ENCODE measurements at places on chromosomes 5 and 9. TPM values are rescaled to one million over a fixed set of nuclear protein-coding genes. Genes with fewer than 3 reads are reported as not detected.

- no peak for DNase-seq
Observed at GRCh38 chr9:10104774-10105173, 508.0 kb downstream of the PTPRD start.

DNA sequence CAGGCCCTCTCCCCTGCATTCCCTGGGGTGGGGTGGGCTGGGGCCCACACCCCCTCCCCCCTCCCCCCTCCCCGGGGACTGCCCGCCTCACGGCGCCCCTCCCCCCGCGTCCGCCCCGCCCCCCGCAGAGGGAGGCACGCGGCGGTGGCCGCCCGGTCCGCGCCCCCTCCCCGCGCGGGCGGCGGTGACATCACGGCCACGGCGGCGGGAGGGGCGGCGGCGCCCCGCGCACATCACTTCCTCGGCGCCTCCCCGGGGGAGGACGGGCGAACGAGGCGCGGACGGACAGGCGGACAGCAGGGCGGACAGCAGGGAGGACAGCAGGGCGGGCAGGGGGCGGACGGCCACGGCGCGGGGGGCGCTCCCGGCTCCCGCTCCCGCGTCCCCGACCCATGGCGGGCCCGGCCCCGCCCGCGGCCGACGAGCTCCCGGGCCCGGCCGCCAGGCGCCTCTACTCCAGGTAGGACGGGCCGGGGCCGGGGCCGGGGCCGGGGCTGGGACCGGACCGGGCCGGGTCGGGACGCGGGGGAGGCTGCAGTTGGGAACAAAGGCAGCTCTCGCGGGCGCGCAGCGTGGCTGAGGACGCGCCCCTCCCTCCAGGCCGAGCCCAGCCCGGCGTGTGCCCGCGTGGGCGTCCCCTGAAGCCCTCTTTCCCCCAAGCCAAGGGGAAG, at the start of gene GPSM1:
Gene GPSM1 (plus strand): TSS at position 236 of the 671 bp plus-strand sequence. CDS start 157 bp downstream, at position 393.
- no peak for DNase-seq

GRCh38 chr5:169827769-169828168, 152.5 kb downstream of the INSYN2B start:
- DNase-seq = no peak

- no peak for DNase-seq
Observed at GRCh38 chr5:125554355-125554754, 807.9 kb upstream of the ZNF608 start.

The ABLIM3 gene
- 4.7 TPM for total RNA-seq

- no peak for DNase-seq
Observed at GRCh38 chr9:96156171-96156974, 145.6 kb downstream of the HSD17B3 start.

GRCh38 chr5:163437011-163437308, 435 bp upstream of the CCNG1 start:
- DNase-seq = no peak

DNA sequence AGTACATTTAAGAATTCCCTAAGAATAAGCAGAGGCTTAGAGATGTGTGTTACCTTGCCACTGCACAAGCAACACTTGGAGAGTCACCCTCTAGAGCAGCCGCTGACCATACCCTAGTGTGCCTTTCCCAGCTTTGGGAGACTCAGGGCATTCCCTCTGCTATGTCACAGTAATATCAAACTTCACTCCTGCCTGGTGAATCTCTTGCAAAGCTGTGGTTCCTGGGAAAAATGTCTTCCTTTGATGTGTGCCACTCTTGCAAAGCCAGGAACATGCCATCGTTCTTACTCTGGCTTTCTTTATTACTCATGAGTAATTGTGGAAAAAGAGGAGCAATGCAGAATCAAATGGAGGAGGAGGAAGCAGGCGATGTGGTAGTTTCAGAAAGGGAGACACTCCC, 173.2 kb downstream of the CCDC192 start:
- peak; percentile 39 for DNase-seq

The EMB gene
- total RNA-seq = 66.2 TPM

DNA sequence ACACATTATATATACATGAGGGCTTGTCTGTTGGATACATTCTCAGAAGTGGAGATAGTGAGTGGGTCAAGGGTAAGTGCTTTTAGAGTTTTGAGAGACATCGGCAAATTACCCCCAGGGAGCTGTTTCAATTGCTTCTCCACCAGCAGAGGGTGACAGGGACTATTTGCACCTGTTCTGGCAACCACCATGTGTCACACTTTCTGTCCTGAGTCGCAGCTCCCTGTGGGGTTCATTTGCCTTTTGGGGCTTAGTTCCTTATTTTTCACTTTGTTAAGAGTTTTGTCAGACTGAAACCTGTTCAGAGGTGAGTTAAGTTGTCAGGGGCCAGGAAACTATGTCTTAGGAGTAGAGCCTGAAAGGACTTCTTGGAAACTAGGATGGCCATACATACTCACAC, 20.1 kb upstream of the SLC36A1 start:
- DNase-seq = no peak

DNA sequence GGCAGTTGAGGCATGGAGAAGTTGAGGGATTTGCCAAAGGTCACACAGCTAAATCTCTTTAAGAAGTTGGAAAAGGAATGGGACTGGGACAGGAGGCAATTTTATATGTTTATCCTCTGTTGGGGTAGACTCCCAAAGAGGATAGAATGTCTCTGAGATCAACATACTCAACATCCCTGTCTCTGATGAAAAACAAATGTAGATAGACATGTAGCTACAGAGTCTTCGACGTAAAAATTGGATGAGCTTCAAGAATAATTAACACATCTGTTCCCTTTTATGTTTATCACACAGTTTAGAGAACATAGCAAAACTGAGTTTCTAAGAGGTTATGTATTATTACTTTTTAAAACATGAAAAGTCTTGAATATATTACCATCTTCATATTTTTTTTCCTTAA, 204.6 kb upstream of the CD180 start:
- DNase-seq = no peak

The SLC25A48 gene
- total RNA-seq = not detected

The GZMA gene
- not detected for total RNA-seq

The FKTN gene
- 18.3 TPM for total RNA-seq

DNA sequence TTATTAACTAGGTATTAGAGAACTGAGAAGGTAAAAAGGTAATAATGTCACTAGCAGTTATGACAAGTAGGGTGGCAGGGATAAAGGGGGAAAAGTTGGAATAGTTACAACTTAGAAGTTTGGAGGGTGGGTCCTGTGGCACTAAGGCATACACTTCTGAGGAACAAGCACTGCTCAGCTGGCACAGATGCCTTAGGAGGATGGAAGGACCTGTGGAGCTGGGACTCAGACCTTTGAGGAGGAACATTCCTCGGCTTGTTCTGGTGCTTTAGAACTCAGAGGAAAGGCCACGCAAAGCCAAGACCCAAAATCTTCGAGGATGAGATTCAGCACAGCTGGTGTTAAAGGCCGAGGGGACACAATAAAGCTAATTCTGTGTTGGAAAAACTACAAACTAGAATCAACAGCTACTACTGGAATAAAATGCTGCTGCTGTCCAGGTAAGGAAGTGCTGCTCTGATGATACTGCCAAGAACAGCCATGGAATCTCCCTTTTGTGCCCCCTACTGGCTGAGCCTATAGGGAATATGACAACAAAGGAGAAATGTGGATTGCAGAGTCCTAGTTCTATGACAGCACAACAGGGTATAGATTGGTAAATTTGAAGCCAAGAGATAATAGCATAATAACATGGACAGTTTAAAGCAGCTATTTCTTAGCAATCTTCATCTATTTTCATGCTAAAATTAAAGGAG, 126.7 kb downstream of the SLC25A46 start:
- no peak for DNase-seq

The C7 gene
- total RNA-seq = not detected

The PTGES gene
- 7.1 TPM for total RNA-seq

GRCh38 chr9:121073038-121073437, 1.7 kb upstream of the CNTRL start:
- DNase-seq = peak; percentile 20

DNA sequence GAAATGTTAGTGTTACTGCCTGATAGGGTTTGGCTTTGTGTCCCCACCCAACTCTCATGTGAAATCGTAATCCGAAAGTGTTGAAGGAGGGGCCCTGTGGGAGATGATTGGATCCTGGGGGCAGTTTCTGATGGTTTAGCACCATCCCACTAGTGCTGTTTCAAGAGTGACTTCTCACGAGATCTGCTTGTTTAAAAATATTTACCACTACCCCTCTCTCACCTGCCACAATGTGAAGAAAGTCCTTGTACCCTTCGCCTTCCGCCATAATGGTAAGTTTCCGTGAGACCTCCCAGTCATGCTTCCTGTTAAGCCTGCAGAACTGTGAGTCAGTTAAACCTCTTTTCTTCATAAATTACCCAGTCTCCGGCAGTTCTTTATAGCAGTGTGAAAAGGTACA, 2.6 kb upstream of the RFX3 start:
- DNase-seq = no peak

GRCh38 chr9:84173961-84174360, 166.6 kb downstream of the SLC28A3 start:
- DNase-seq = no peak

The PTPRD gene
- 0.11 TPM for total RNA-seq

DNA sequence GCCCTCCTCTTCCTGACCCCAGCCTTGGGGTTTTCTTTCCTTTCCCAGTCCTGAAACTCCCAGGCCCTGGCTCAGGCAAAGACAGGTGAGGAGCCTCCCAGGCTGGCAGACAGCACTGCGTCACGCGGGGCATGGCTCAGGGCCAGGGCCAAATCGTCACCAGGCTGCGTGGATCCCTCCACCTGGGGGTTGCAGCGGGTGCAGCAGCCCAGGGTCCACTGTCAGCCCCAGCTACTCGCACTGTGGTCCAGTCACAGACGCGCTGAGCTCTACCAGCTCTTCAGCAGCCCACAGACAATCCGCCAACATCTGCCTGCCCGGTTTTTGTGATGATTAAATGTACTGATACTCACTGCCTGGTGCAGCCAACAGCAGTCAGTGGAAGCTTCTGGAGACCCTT, 12.1 kb downstream of the FAM78A start:
- DNase-seq = no peak

DNA sequence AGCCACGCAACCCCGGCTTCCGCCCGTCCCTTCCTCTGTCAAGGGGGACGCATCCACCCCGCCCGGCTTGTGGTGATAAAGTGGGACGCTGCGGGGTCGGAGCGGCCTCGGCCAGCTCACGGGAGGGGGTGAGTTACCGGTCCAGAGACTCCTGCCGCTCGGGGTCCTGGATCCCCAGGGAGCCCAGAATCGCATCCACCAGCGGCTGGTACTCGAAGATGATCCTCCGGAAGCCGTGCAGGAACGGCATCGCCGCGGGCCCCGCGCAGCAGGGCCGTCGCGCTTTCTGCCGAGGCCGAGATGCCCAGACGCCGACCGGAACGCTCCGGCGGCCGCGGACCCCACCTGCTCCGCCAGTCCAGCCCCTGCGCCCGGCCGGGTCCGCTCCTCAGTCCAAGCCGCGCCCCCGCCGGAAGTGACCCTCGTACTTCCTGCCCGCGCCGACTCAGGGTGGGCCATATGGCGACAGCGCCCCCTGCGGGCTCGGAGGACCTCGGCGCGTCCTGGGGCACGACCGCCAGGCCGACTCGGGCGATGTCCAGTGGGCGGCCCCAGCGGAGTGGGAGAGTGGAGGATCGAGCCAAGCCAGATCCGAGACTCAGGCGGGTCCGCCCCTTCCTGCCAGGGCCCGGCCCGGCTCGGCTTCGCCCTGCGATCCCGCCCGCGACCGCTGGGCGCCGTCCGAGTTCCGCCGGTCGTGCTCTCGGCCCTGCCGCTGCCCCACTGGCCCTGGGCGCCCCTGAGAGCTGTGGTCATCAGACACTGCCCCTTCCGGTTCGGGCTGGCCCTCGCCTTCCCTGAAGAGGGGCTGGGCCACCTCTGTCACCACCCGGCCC, at the start of gene ASB6:
Gene ASB6 (minus strand): TSS at position 402 of the 836 bp plus-strand sequence. CDS start 152 bp downstream, at position 250.
- peak; percentile 87 for DNase-seq

The LRRC19 gene
- total RNA-seq = not detected

The PCDHB2 gene
- 0.10 TPM for total RNA-seq

The SLC4A9 gene
- 0.04 TPM for total RNA-seq

- no peak for DNase-seq
Observed at GRCh38 chr5:53052499-53052898, 57.1 kb downstream of the MOCS2 start.

The CARD6 gene
- total RNA-seq = 5.7 TPM
